ENCODE measurements at places on chromosomes 5 and 9. TPM values are rescaled to one million over a fixed set of nuclear protein-coding genes. Genes with fewer than 3 reads are reported as not detected.

- DNase-seq: no peak
Measured at GRCh38 chr9:121885345-121885901, 207.7 kb downstream of the TTLL11 start.

DNA sequence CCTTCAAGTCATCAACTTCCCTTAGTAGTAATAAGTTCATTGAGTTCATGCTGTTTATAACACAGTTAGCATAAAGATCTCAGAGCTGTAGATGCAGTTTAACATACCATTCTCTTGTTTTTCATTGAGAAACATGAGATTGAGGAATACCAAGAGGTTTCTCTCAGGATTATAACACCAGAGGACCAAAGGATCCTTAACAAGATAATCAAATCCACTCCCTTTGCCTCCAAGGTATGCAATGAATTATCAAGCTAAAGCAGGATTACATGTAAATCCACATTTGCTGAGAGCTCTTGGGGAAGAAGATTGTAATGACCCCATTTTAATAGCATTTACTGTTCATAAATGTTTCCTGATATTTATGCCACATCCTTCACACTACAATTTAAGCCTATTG, 35.1 kb upstream of the DAB2 start:
- DNase-seq: no peak

DNA sequence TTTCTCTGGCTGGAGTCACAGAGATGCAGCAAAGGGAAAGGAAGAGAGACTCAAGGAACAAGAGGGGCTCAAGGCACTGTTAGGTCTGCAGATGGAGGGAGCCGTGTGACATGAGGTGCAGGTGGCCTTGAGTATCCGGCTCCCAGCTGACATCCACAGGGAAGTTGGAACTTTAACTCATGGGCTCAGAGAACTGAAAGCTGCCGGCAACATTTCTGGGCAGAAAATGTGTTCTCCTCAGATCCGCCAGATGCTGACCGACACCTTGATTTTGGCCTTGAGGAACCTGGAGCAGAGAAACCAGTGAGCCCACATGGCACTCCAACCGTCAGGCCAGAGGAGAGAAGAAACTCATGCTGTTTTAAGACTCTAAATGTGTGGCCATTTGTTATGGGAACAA, 258.1 kb upstream of the IRX2 start:
- peak; percentile 15 for DNase-seq

- no peak for DNase-seq
Measured at GRCh38 chr5:29897916-29898315, 1295.6 kb upstream of the CDH6 start.

Gene NIM1K
- total RNA-seq: 0.50 TPM
